ENCODE measurements at places on chromosomes 11 and 22. TPM values are rescaled to one million over a fixed set of nuclear protein-coding genes. Genes with fewer than 3 reads are reported as not detected.

DEFB131B gene
- not detected for total RNA-seq

PLAAT3 gene
- 146 TPM for total RNA-seq

OR51I1 gene
- not detected for total RNA-seq

PRRG4 gene
- 1.1 TPM for total RNA-seq

MPPED2 gene
- total RNA-seq, result 2.4 TPM

ZC3H12C gene
- total RNA-seq, result 2.4 TPM

INS gene
- 0.62 TPM for total RNA-seq

BTG4 gene
- not detected for total RNA-seq

RAG2 gene
- not detected for total RNA-seq

TOMT gene
- not detected for total RNA-seq

DYNC2H1 gene
- 14.9 TPM for total RNA-seq

NPAS4 gene
- 0.44 TPM for total RNA-seq

ADAMTS8 gene
- 9.9 TPM for total RNA-seq

- peaks cover 16% of the 10 kb centered on the region for H3K4me1 ChIP-seq
- H3K36me3 ChIP-seq, result no peaks in the 10 kb centered on the region
- no peak overlapping the region for H3K27ac ChIP-seq
- peaks cover 51% of the 10 kb centered on the region for H3K27me3 ChIP-seq
- no peak for DNase-seq
- no peak overlapping the region for H3K4me3 ChIP-seq
Observed at GRCh38 chr11:64458997-64459396, 100.0 kb downstream of the RPS6KA4 start.

DNA sequence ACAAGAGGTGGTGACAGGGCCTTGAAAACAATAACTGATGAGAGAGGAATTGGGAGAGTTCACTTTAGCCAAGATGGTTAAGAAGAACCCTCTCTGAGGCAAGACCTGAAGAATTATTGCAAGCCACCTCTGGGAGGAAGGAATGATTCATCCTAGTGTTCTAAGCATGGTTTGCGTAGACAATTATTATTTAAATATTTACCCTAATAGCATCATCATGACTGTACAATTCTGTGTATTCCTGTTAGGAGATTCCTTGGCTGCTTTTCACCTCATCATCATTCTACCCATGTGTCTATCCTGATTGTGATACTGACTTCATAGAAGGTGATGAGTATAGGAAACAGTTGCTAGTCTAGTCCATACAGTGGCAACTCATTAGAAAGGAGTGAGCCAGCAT, 264.4 kb downstream of the DDX10 start:
- no peaks in the 10 kb centered on the region for H3K36me3 ChIP-seq
- no peak for DNase-seq
- H3K4me3 ChIP-seq, result no peak overlapping the region
- peaks cover 35% of the 10 kb centered on the region for H3K4me1 ChIP-seq
- no peaks in the 10 kb centered on the region for H3K27me3 ChIP-seq

DNA sequence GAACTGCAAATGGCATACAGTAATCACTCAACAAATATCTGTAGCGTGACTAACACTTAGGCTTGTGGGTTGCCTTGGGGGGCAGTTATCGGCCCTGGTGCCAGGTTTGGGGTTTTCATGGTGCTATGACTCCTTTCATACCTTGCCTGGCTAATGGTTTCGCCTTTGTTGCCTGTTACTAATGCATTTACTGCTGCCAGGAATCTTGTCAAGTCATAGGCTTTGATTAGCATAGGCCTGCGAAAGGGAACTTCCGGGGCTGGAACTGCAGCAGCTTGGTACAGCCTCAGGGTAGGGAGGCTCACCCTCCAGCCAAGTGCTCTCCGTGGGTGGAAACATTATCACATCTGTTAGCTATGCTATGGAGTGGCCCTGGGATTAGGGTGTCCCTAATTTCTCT, 13.2 kb downstream of the SLC25A18 start:
- no peaks in the 10 kb centered on the region for H3K36me3 ChIP-seq
- 0 out of 2 replicates have a peak, but pooled peaks cover 7% of the 10 kb centered on the region for H3K4me1 ChIP-seq
- no peak for DNase-seq

GRCh38 chr22:20395181-20395906, 1.4 kb downstream of the ZNF74 start:
- no peak for DNase-seq
- H3K4me1 ChIP-seq, result peaks cover 39% of the 10 kb centered on the region
- H3K36me3 ChIP-seq, result peaks cover 20% of the 10 kb centered on the region
- H3K27me3 ChIP-seq, result no peaks in the 10 kb centered on the region

- no peak for DNase-seq
- no peak overlapping the region for H3K4me3 ChIP-seq
- H3K36me3 ChIP-seq, result peaks cover 10% of the 10 kb centered on the region
- H3K27me3 ChIP-seq, result no peaks in the 10 kb centered on the region
- H3K27ac ChIP-seq, result no peak overlapping the region
- H3K4me1 ChIP-seq, result peaks cover 32% of the 10 kb centered on the region
Observed at GRCh38 chr11:125978778-125979407, 33.0 kb downstream of the VSIG10L2 start.

DNA sequence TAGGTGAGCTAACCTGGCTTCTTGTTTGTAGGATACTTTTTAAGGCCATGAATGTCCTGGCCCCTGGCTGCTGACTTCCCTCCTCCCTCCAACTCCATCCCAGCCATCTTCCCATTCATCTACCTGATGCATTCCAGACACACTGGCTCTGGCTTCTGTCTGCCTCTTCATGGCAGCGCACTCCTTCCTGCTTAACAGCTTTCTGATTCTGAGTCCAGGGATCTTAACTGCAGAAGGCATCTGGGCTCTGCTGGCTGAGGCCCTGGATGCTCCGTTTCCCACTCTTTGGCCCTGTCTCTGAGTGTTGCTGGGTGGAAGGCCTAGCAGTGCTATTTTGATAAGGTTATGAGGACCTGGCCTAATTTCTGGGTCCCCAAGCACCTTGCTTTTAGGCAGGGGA, 1.8 kb upstream of the THY1 start:
- peak overlapping the region; percentile 32 for H3K4me3 ChIP-seq
- no peak for DNase-seq
- H3K27ac ChIP-seq, result peak overlapping the region; percentile 48
- H3K4me1 ChIP-seq, result peaks cover 63% of the 10 kb centered on the region
- H3K27me3 ChIP-seq, result no peaks in the 10 kb centered on the region

DNA sequence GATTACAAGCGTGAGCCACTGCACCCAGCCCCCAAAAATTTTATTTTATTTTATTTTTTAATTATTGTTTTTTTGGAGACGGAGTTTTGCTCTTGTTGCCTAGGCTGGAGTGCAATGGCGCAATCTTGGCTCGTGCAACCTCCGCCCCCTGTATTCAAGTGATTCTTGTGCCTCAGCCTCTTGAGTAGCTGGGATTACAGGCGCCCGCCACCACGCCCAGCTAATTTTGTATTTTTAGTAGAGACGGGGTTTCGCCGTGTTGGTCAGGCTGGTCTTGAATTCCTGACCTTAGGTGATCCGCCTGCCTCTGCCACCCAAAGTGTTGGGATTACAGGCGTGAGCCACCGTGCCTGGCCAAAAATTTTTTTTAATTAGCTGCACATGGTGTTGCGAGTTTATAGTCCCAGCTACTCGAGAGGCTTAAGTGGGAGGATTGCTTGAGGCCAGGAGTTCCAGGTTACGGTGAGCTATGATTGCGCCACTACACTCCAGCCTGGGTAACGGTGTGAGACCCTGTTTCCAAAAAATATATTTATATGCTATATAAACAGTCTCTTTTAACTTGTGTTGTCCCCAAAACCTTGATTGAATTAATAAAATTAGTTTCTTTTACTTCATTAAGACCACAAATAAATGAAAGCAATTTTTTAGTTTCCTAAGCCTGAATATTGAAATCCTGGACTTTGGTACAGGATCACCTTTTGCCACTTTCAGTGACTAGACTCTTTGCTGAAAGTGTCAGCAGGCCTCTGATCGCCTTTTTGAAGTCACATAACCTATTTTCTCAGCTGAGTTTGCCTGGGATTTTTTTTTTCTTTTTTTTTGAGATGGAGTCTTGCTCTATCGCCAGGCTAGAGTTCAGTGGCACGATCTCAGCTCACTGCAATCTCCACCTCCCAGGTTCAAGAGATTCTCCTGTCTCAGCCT, 16.2 kb downstream of the ATG13 start:
- DNase-seq, result no peak
- no peak overlapping the region for H3K27ac ChIP-seq
- H3K4me1 ChIP-seq, result no peaks in the 10 kb centered on the region
- H3K4me3 ChIP-seq, result no peak overlapping the region
- H3K27me3 ChIP-seq, result no peaks in the 10 kb centered on the region
- peaks cover 13% of the 10 kb centered on the region for H3K36me3 ChIP-seq

DNA sequence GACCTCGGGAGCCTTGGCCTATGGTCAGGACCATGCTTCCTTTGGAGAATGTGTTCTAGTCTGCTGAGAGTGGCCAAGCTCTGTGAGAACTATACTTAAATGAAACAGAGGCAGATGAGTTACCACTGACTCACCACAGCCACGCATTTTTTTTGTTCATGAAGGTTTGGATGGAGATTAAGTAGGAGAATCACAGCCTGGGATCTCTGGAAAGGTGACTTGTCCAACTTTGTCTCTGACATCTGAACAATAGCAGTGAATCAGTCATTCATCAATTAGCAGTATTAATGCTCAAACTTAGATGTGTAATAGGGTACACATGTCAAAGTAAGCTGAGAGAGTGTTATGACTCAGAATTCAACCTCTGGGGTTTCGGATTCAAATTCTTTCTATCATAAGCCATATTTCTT, 100.7 kb upstream of the ANO3 start:
- no peak for DNase-seq
- H3K4me1 ChIP-seq, result no peaks in the 10 kb centered on the region
- H3K36me3 ChIP-seq, result no peaks in the 10 kb centered on the region
- no peak overlapping the region for H3K27ac ChIP-seq
- no peaks in the 10 kb centered on the region for H3K27me3 ChIP-seq

- H3K27me3 ChIP-seq, result no peaks in the 10 kb centered on the region
- H3K27ac ChIP-seq, result no peak overlapping the region
- H3K4me3 ChIP-seq, result no peak overlapping the region
- DNase-seq, result no peak
Observed at GRCh38 chr11:23226331-23227077, 366.2 kb upstream of the CCDC179 start.

- no peaks in the 10 kb centered on the region for H3K36me3 ChIP-seq
- peak; percentile 63 for DNase-seq
- no peak overlapping the region for H3K27ac ChIP-seq
- H3K4me1 ChIP-seq, result peaks cover 35% of the 10 kb centered on the region
- H3K4me3 ChIP-seq, result peak overlapping the region; percentile 61
Observed at GRCh38 chr22:46072110-46072881, 78.0 kb upstream of the PPARA start.

DNA sequence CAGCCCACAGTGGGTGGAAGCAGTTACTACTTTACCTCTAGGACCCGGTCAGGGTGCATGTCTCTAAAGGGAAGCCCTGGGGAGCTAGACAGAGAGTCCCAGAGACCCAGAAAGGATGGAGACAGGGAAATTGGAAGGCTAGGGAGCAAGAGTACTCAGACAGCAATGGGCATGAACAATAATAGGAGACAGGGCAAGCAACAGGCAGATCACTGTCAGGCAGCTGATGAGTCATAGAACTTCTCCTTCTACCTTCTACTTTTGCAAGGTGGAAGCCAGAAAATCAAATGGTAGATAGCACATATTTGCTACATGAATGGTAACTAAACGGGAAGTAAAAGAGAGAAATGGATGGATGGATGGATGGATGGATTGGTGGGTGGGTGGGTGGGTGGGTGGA, 19.6 kb downstream of the CD5 start:
- DNase-seq, result no peak
- no peaks in the 10 kb centered on the region for H3K27me3 ChIP-seq
- no peaks in the 10 kb centered on the region for H3K36me3 ChIP-seq
- H3K27ac ChIP-seq, result no peak overlapping the region
- H3K4me3 ChIP-seq, result no peak overlapping the region
- H3K4me1 ChIP-seq, result no peaks in the 10 kb centered on the region

- H3K4me3 ChIP-seq, result no peak overlapping the region
- H3K27ac ChIP-seq, result no peak overlapping the region
- no peaks in the 10 kb centered on the region for H3K27me3 ChIP-seq
- peaks cover 37% of the 10 kb centered on the region for H3K36me3 ChIP-seq
Observed at GRCh38 chr11:13717331-13717730, 48.9 kb downstream of the FAR1 start.

- no peak for DNase-seq
Observed at GRCh38 chr22:30301995-30302809, 12.9 kb upstream of the CASTOR1 start.

GRCh38 chr22:39453765-39454378, 2.9 kb upstream of the MGAT3 start:
- H3K27me3 ChIP-seq, result peaks cover 41% of the 10 kb centered on the region
- H3K27ac ChIP-seq, result no peak overlapping the region
- no peak overlapping the region for H3K4me3 ChIP-seq

GRCh38 chr11:69499186-69499917, 17.9 kb downstream of the LINC01488 start:
- H3K36me3 ChIP-seq, result no peaks in the 10 kb centered on the region
- H3K4me3 ChIP-seq, result no peak overlapping the region
- no peak overlapping the region for H3K27ac ChIP-seq
- DNase-seq, result no peak
- no peaks in the 10 kb centered on the region for H3K27me3 ChIP-seq

GRCh38 chr11:60719391-60719790, 5.1 kb upstream of the MS4A18 start:
- H3K27me3 ChIP-seq, result peaks cover 14% of the 10 kb centered on the region
- no peaks in the 10 kb centered on the region for H3K4me1 ChIP-seq
- H3K27ac ChIP-seq, result no peak overlapping the region
- DNase-seq, result no peak
- H3K36me3 ChIP-seq, result peaks cover 3% of the 10 kb centered on the region
- H3K4me3 ChIP-seq, result no peak overlapping the region

DNA sequence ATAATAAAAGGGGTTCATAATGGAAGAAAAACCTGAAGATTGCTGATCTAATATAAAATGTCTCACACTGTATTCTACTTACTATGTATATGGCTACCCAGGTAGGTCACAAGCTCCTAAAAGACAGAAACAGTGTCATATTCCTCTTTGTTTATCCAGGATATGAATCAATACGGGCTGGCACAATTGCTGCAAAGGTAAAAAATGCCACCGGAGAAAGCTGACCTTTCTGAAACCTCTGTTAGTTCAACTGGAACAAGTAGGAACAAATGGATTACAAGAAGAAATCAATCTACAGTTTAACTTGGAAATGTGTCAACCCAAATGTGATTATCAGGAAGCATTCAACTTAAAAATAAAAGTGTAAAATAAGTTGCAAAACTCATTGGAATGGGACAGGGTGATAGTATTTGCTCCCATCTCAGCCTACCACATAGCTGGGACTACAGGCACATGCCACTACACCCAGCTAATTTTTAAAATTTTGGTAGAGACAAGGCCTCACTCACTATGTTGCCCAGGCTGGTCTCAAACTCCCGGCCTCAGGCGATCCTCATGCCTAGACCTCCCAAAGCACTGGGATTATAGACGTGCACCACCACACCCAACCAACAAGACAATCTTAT, 27.6 kb downstream of the SLC35F2 start:
- no peak for DNase-seq
- H3K4me1 ChIP-seq, result peaks cover 37% of the 10 kb centered on the region
- H3K27ac ChIP-seq, result no peak overlapping the region
- no peak overlapping the region for H3K4me3 ChIP-seq
- H3K27me3 ChIP-seq, result peaks cover 37% of the 10 kb centered on the region

- no peaks in the 10 kb centered on the region for H3K27me3 ChIP-seq
- no peak overlapping the region for H3K27ac ChIP-seq
- peaks cover 4% of the 10 kb centered on the region for H3K36me3 ChIP-seq
Observed at GRCh38 chr11:103959279-103959942, 77.0 kb upstream of the DDI1 start.

- H3K4me3 ChIP-seq, result no peak overlapping the region
- no peaks in the 10 kb centered on the region for H3K4me1 ChIP-seq
- no peak overlapping the region for H3K27ac ChIP-seq
- no peaks in the 10 kb centered on the region for H3K27me3 ChIP-seq
- DNase-seq, result no peak
Observed at GRCh38 chr22:46084943-46085827, 65.1 kb upstream of the PPARA start.
